SK-MEL-5 (cell line): ENCODE measurements at places on chromosomes 3 and 15.

GRCh38 chr3:158781849-158782248, 20.0 kb upstream of the MFSD1 start:
- DNase-seq, result no peak

DNA sequence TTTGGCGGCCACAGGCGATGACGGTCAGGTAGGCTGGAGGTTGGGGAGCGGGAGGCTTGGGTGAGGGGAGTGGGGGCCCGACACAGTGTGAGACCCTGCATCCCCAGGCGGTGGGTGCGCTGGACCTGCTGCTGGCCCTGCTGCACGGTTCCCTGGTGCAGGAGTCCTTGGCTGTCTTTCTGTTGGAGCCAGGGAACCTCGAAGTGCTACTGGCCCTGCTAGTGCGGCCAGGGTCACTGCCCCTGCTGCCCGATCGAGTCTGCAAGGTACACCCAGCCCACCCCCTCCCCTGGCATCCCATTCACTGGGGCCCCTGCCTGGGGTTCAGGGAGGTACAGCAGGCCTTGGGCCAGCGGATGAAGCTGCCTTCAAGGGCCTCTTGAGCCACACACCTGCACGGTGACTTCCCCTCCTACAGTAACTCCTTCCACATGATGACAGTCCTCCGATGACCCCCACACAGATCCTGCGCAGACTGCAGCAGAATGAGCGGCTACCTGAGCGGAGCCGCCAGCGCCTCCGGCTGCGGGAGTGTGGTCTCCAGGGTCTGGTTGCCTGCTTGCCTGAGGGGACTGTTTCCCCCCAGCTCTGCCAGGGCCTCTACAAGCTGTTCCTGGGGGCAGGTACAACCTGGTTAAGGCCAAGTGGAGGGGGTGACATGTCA, 19.5 kb downstream of the NBEAL2 start:
- no peak for DNase-seq

- DNase-seq, result peak; percentile 85
These were observed 6.7 kb downstream of the EPHA3 start for GRCh38 chr3:89113893-89114840.

- no peak for DNase-seq
These were observed 517.3 kb downstream of the DIPK2A start for GRCh38 chr3:144488927-144489326.

DNA sequence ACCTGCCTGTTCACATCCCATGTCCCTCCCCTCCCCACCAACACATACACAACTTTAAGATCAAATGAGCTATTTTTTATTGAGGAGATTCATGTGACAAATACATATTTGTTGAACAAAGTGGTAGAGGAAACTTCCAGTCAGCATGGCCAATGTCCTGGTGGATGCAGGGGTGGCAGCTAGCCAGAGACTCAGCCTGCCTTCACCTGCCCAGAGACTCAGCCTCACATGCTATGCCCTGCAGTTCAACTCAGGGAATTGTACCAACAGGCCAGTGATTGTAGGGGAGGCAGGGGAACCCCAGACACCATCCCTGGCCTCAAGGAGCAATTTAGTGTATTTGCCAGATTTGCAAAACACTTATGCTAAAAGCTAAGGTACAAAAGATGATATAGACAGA, 136.6 kb downstream of the OPA1 start:
- no peak for DNase-seq

- DNase-seq, result no peak
These were observed 211.9 kb downstream of the CBLB start for GRCh38 chr3:105656651-105657504.

GRCh38 chr3:65706776-65707568, 331.7 kb downstream of the MAGI1 start:
- DNase-seq, result no peak

- no peak for DNase-seq
These were observed 9.0 kb upstream of the ANXA2 start for GRCh38 chr15:60406513-60407414.

DNA sequence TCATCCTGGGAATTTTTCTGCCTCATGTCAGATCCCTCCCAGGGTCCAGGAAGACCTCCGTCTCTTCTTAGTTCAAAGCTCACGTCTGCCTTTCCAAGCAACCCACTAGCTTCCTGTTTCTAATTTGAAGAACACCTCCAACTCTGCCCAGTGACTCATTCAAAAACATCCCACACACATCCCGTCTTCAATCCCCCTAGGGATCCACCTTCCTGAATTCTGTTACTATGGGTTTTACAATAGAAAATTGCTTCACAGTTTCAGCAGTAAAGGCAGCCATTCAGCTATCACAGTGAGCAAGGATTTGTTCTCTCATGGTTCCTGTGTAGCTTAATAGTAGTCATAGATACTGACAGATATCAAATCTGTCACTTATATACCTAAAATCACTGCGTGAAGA, 308.3 kb upstream of the CCDC54 start:
- DNase-seq, result peak; percentile 75

- DNase-seq, result peak; percentile 96
These were observed 198.0 kb downstream of the THRB start for GRCh38 chr3:24296441-24297205.

GRCh38 chr3:65231544-65231943, 543.7 kb upstream of the ADAMTS9 start:
- DNase-seq, result no peak

- no peak for DNase-seq
These were observed 107.7 kb downstream of the THRB start for GRCh38 chr3:24387000-24387399.
